Gastroesophageal sphincter (tissue), 4 donors: ENCODE measurements at places on chromosomes 5 and 9.

GRCh38 chr5:150408231-150408943 lies 4.3 kb downstream of the CD74 start:
- no peak for ATAC-seq
- no peak overlapping the region for H3K4me3 ChIP-seq
- H3K27ac ChIP-seq, result peak overlapping the region; percentile 48
- no peaks in the 10 kb centered on the region for H3K27me3 ChIP-seq

GRCh38 chr5:43161244-43161643 lies 30.8 kb upstream of the NIM1K start:
- H3K4me1 ChIP-seq, result peaks cover 3% of the 10 kb centered on the region
- no peak for ATAC-seq
- H3K4me3 ChIP-seq, result no peak overlapping the region

GRCh38 chr5:168851902-168852321 lies 272.7 kb upstream of the PANK3 start:
- H3K27me3 ChIP-seq, result no peaks in the 10 kb centered on the region
- ATAC-seq, result no peak
- no peaks in the 10 kb centered on the region for H3K4me1 ChIP-seq
- no peak overlapping the region for H3K4me3 ChIP-seq
- no peaks in the 10 kb centered on the region for H3K36me3 ChIP-seq
- no peak overlapping the region for H3K27ac ChIP-seq

- no peaks in the 10 kb centered on the region for H3K27me3 ChIP-seq
- no peak overlapping the region for H3K27ac ChIP-seq
- no peak for ATAC-seq
- H3K4me1 ChIP-seq, result no peaks in the 10 kb centered on the region
- H3K4me3 ChIP-seq, result no peak overlapping the region
- H3K36me3 ChIP-seq, result no peaks in the 10 kb centered on the region
Measured at GRCh38 chr5:107952450-107952849, 281.7 kb upstream of the EFNA5 start.

GRCh38 chr5:177502886-177503285 lies 5.5 kb upstream of the PDLIM7 start:
- no peaks in the 10 kb centered on the region for H3K27me3 ChIP-seq
- H3K27ac ChIP-seq, result no peak overlapping the region
- no peak overlapping the region for H3K4me3 ChIP-seq
- ATAC-seq, result no peak

DNA sequence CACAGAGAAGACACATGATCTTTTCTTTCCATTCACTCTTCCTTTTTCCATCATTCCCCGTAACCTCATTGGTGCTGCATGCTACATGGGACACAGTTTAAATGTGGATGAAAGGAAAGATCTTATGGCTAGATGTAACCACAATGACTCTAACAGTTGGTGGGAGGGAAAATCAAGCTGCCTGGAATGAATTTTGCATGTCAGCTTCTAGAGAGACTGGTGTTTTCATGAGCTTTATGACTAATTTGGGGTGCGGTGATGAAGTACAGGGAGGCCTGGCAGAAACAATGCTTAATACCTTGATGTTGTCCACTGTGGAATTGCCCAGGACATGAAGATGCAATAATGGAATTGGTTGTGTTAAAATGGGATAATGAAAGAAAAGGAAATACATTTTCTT lies 55.9 kb upstream of the MYO10 start:
- H3K27me3 ChIP-seq, result no peaks in the 10 kb centered on the region
- H3K36me3 ChIP-seq, result no peaks in the 10 kb centered on the region
- H3K27ac ChIP-seq, result no peak overlapping the region

- H3K27ac ChIP-seq, result no peak overlapping the region
- peak overlapping the region; percentile 93 for H3K4me3 ChIP-seq
- no peaks in the 10 kb centered on the region for H3K36me3 ChIP-seq
- H3K4me1 ChIP-seq, result peaks cover 36% of the 10 kb centered on the region
Measured at GRCh38 chr5:172188893-172189692, 1.1 kb upstream of the STK10 start.

- H3K27me3 ChIP-seq, result no peaks in the 10 kb centered on the region
- H3K4me1 ChIP-seq, result peaks cover 39% of the 10 kb centered on the region
- peak; percentile 46 for ATAC-seq
- H3K36me3 ChIP-seq, result peaks cover 3% of the 10 kb centered on the region
- H3K4me3 ChIP-seq, result no peak overlapping the region
- H3K27ac ChIP-seq, result peak overlapping the region; percentile 56
Measured at GRCh38 chr9:70229026-70229425, 29.8 kb upstream of the SMC5 start.

GRCh38 chr5:80060966-80061365 lies 25.8 kb downstream of the THBS4 start:
- no peaks in the 10 kb centered on the region for H3K4me1 ChIP-seq
- no peak overlapping the region for H3K4me3 ChIP-seq
- H3K27ac ChIP-seq, result no peak overlapping the region
- no peaks in the 10 kb centered on the region for H3K36me3 ChIP-seq

DNA sequence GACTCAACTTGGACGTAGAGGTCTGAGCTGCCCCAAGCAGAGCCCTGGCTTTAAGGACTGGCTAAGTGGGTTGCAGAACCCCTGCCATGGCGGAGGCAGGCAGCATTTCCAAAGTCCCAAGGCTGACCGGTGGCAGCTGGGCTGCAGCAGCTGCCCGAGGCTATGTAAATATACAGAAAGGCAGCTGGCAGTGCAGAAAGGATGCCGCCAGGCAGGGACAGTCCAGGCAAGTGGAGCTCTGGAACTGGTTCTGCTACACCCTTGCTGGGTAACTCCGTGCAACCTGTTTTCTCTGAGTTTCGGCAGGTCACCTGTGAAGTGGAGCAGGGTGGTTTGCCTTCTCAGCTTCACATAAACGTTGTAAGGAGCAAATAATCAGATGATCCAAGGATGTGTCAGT lies 46.0 kb downstream of the SHB start:
- H3K27me3 ChIP-seq, result no peaks in the 10 kb centered on the region
- H3K36me3 ChIP-seq, result no peaks in the 10 kb centered on the region
- H3K27ac ChIP-seq, result peak overlapping the region; percentile 93
- no peak overlapping the region for H3K4me3 ChIP-seq
- H3K4me1 ChIP-seq, result peaks cover 76% of the 10 kb centered on the region
- ATAC-seq, result no peak

GRCh38 chr5:14264605-14265316 lies 121.6 kb downstream of the TRIO start:
- no peaks in the 10 kb centered on the region for H3K27me3 ChIP-seq
- peak overlapping the region; percentile 30 for H3K4me3 ChIP-seq
- peaks cover 22% of the 10 kb centered on the region for H3K4me1 ChIP-seq
- H3K27ac ChIP-seq, result peak overlapping the region; percentile 52

- ATAC-seq, result no peak
- H3K4me3 ChIP-seq, result no peak overlapping the region
- H3K36me3 ChIP-seq, result no peaks in the 10 kb centered on the region
- no peaks in the 10 kb centered on the region for H3K4me1 ChIP-seq
- no peaks in the 10 kb centered on the region for H3K27me3 ChIP-seq
Measured at GRCh38 chr5:39652036-39652435, 227.3 kb upstream of the DAB2 start.

DNA sequence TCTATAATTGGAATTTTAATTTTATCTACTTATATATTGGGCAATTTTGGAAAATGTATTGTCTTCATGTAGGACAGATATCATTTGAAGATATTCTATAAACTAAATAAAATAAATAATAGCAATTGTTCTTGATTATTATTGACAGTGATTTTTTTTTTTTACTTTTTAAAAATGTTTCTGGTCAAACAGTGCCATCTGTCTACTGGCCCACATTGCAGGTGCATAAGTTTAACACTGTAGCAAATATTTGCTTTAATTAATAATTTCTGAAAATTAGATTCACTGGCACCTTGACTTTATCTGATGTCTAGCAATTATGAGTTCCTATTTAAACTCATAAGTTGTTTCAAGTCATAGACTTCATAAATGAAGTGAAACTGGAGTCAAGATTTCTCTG lies 41.1 kb upstream of the ISOC1 start:
- H3K4me3 ChIP-seq, result no peak overlapping the region
- no peaks in the 10 kb centered on the region for H3K36me3 ChIP-seq
- H3K4me1 ChIP-seq, result no peaks in the 10 kb centered on the region
- H3K27ac ChIP-seq, result no peak overlapping the region

DNA sequence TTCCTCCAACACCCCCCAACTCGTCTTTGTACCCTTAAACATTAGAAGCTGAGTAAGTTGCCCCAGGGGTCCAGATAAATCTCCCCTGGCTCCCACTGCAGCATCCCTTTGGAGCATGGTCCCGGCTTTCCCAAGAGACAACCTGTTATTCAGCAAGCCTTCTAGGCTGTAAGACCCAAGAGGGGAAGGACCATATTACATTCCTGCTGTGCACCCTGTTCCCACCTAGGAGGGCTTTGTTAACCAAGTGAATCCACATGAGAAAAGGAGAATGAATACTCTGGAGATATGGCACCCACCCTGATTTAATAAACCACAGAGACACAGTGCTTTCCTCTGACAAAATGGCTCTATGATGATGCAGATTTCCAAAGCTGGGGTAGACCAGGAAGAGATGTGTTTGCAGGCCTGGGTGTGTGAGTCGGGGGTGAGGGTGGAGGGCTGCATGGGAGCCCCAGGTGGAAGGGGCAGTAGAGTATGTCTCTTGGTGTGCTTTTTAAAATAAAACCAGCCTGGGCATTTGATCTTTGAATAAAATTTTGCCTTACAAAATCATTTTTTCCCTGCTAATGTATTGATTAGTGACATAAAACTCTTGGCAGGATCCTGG lies 325.2 kb downstream of the DRD1 start:
- no peaks in the 10 kb centered on the region for H3K36me3 ChIP-seq
- no peak overlapping the region for H3K4me3 ChIP-seq
- H3K27ac ChIP-seq, result no peak overlapping the region
- no peak for ATAC-seq
- peaks cover 8% of the 10 kb centered on the region for H3K27me3 ChIP-seq

GRCh38 chr5:136622747-136623146 lies 257.4 kb upstream of the TRPC7 start:
- H3K4me1 ChIP-seq, result no peaks in the 10 kb centered on the region
- H3K4me3 ChIP-seq, result no peak overlapping the region
- H3K36me3 ChIP-seq, result no peaks in the 10 kb centered on the region
- H3K27me3 ChIP-seq, result no peaks in the 10 kb centered on the region

- no peaks in the 10 kb centered on the region for H3K36me3 ChIP-seq
- no peaks in the 10 kb centered on the region for H3K4me1 ChIP-seq
- no peak for ATAC-seq
- H3K27me3 ChIP-seq, result peaks cover 6% of the 10 kb centered on the region
Measured at GRCh38 chr9:21711504-21711903, 90.9 kb upstream of the MTAP start.

GRCh38 chr5:138960145-138960692 lies 85.1 kb upstream of the LRRTM2 start:
- H3K27me3 ChIP-seq, result no peaks in the 10 kb centered on the region
- no peak for ATAC-seq
- no peak overlapping the region for H3K27ac ChIP-seq
- H3K4me3 ChIP-seq, result no peak overlapping the region
- no peaks in the 10 kb centered on the region for H3K36me3 ChIP-seq

GRCh38 chr9:123058834-123059233 lies 25.4 kb downstream of the GPR21 start:
- H3K4me3 ChIP-seq, result no peak overlapping the region
- no peaks in the 10 kb centered on the region for H3K36me3 ChIP-seq
- H3K27ac ChIP-seq, result no peak overlapping the region
- ATAC-seq, result peak; percentile 28
- H3K4me1 ChIP-seq, result no peaks in the 10 kb centered on the region

DNA sequence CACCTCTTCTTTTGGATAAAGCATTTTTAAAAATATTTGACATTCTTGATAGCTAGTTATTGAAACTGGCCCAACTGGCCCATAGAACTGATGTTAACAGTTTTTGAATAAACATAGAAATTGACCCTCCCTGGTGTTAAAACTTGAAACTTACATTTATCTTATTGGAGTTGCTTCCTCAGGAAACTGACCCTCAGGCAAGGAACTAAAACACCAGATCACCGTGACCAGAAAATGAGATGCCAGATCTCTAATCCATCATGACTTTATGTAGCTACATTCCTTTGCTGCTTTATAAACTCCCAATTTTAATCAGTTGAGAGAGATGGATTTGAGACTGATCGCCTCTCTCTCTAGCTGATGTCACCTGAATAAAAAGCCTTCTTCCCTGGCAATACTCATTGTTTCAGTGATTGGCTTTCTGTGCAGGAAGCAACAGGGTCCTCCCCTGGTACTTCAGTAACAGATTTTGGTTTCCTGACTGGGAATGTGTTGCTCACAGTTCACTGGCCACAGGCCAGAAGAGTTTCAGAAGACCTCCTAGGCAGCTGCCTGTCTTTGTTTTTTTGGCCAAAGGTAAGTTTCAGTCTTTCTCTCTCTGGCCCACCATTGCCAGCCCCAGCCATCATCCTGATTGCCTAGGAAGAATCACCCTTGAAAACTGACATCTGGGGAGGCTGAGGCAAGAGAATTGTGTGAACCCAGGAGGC lies 212.4 kb downstream of the DTWD2 start:
- no peak overlapping the region for H3K4me3 ChIP-seq
- no peaks in the 10 kb centered on the region for H3K36me3 ChIP-seq
- peaks cover 7% of the 10 kb centered on the region for H3K4me1 ChIP-seq
- ATAC-seq, result no peak
- H3K27ac ChIP-seq, result no peak overlapping the region
